Glomerular endothelial cell (primary cell): ENCODE measurements at places on chromosomes 5 and 9.

- DNase-seq, result no peak
Observed at GRCh38 chr5:146040527-146040926, 64.8 kb downstream of the PLAC8L1 start.

DNA sequence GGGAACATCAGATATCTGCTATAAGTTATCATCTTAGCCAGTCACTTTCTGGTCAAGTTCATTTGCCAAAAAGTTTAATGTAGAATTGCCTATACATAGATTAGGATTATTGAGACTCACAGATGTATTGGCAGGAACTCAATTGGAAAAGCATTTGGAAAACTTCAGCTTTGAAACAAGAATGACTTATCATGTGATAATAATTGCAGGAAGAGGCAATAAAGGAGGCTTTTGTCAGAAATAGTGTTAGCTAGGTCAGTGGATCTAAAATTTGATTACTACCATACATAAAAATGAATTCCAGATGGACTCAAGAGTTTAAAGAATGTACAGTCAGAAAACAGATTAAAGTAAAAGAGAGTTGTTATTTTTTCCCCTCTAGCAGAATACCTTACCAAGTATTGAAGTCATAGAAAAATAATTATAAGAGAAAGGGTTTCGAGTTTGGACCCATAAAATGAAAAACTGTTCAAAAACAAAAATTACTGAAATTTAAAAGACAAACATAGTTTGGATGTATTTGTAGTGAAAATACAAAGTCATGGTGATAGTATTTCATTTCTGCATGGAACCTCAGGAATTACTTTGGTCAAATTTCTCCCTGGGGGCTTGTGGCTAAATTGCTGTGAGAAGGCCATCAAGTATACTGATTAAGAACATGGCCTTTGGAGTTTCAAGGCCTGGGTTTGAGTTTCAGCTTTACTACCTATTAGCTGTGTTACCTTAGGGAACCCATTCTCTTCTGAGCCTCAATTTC is 159.9 kb downstream of the TMEM38B start:
- no peak for DNase-seq

DNA sequence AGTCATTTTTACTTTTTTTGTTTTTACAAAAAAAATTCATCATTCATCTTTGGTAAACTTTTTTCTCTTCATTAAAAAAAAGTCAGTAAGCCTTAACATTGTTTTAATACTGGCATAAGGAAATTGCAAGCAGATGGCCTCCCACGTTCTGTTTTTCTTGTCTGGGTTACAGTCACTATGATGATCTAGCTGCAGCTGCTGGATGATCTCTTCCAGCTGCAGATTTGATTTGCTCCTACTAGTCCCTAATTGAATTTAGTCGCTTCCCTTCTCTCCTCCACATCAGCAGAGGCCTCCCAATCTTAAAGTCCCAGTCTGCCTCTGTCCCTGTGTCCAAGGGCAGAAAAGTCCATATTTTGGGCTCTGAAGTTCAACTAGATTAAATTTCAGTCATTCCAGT is 106.8 kb upstream of the PTGER4 start:
- DNase-seq, result no peak

DNA sequence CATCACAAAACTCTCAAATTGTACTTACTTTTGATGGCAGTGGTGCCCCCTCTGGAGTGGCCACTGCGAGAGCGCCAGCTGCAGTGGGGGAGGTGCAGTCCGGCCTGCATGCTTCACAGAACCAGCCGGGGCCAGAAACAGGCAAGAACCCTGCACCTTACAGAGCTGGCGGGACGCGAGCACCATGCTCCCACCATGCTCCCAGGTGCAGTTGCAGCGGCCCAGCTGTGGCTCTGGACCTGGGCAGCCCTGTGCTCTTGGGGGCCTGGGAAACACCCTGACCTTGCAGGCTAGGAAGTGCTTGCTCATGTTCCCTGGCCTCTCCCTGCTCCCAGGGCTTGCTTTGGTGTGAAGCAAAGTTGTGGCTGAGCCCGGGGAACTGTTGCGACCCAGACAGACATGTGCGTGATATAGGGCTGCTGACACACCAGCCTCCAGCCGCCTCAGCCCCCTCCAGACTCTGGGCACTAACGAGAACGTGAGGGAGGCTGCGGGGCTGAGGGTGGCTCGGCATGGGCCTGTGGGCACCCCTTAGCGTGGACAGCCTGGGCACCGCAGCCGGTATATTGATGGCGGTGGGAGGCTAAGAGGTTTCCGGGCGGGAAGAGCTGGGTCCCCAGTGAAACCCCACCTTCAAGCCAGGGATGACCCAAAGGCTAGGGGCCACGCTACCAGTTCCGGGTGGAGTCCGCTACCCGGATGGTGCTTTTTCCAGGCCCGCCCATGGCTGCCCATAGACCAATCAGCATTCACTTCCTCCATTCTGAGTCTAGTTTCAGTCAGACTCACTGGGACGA is 1809.9 kb upstream of the ACO1 start:
- DNase-seq, result no peak

GRCh38 chr5:40238066-40238745 is 441.5 kb upstream of the PTGER4 start:
- DNase-seq, result no peak

DNA sequence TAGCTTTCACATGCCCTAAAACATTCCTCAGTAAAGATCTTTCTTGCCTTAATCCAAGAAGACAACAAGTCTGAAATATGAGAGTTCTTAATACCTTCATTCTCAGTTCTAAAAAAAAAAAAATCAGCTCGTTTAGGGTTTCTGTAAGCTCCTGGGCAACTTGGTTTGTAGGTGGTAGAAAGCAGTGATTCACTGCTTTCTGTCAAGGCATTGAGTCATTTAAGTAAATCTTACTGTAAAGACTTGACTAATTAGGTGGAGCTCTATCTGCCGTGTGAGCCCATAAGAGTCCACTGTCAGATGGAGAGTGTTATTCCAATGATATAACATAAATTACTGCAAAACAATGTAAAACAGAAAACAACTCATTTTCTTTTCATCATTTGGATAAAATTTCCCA is 56.1 kb upstream of the MAST4 start:
- DNase-seq, result no peak

DNA sequence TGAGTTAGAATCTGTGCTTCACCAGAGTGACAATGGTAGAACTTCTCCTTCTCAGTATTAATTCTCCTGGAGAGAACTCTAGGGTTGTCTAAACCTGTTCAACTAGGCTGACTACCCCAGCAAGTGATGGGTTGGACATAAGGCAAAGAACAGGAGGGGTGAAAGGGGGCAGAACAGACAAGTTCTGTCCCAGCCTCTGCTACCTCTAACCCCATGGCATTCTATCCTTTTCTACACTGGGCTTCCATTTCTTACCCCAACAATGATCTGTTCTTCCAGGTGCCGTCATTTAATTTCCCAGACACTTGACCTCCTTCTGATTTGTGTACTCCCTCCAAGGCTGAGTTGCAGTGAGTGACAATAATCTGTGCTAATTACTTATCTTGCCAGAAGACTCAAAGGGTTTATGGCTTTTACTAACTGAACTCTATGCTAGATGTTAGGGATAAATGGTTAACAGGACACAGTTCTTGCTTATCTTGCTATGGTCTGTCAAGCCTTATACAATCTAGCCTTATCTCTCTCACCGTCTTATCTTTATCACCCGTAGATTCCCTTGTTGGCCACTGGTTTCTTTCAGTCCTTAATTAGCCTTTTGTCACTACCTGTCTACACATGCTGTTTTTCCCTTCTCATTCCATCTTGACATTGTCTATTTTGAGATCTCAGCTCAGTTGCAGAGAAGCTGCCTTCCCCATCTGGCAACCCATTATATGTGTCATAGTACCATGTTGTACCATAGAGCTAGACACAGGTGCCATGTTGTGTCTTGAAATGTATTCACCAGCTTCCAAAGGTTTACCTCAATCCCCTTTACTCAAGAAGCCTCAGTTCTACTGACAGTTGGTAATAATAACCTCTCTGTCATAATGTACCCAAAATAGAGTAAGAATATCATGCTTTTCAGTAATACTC is 10.0 kb upstream of the MATR3 start:
- no peak for DNase-seq

DNA sequence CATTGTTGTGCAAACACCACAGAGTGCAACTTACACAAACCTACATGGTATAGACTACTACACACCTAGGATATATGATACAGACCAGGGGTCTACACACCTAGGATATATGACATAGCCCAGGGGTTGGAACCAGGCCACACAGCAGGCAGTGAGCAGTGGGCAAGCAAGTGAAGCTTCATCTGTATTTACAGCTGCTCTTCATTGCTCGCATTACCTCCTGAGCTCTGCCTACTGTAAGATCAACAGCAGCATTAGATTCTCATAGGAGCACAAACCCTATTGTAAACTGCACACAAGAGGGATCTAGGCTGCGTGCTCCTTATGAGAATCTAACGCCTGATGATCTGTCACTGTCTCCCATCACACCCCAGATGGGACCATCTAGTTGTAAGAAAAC is 56.6 kb downstream of the AP3B1 start:
- DNase-seq, result no peak

- no peak for DNase-seq
Observed at GRCh38 chr5:19978476-19978875, 9.5 kb downstream of the CDH18 start.

GRCh38 chr5:157571357-157571827 is 4.2 kb downstream of the ADAM19 start:
- no peak for DNase-seq

- DNase-seq, result no peak
Observed at GRCh38 chr5:74037321-74037720, 411.3 kb downstream of the ARHGEF28 start.

GRCh38 chr9:30800421-30800820 is 1584.0 kb upstream of the ACO1 start:
- no peak for DNase-seq

- no peak for DNase-seq
Observed at GRCh38 chr9:128554155-128554862, 1.9 kb downstream of the SPTAN1 start.

DNA sequence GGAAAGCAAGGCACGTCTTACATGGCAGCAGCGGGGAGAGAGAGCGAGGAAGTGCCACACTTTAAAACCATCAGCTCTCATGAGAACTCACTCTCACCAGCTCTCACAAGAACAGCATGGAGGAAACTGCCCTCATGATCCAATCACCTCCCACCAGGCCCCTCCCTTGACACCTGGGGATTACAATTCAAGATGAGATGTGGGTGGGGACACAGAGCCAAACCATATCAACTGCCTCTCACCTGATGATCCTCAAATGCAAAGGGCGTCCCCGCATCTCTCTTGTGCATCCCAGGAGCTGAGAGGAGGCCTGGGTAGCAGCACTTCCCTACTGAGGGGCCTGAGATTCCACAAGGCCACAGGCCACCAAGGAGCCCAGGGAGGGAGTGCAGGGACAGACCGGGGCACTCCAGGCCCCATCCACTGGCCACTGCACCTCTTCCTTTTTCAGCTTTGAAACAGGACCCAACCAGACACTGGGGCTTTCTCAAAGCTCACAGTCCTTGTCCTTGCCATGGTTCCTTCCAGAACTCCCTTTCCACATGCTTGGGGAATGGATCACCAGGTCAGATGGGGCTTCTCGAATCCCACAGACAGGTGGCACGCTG is 54.5 kb upstream of the IL17B start:
- DNase-seq, result no peak

- no peak for DNase-seq
Observed at GRCh38 chr5:59609501-59610265, 283.8 kb downstream of the PDE4D start.

- no peak for DNase-seq
Observed at GRCh38 chr5:157459715-157460599, at the start of gene NIPAL4. TSS of gene NIPAL4 (plus strand) at chr5:157460213. CDS start at chr5:157460321, 108 bp downstream.

DNA sequence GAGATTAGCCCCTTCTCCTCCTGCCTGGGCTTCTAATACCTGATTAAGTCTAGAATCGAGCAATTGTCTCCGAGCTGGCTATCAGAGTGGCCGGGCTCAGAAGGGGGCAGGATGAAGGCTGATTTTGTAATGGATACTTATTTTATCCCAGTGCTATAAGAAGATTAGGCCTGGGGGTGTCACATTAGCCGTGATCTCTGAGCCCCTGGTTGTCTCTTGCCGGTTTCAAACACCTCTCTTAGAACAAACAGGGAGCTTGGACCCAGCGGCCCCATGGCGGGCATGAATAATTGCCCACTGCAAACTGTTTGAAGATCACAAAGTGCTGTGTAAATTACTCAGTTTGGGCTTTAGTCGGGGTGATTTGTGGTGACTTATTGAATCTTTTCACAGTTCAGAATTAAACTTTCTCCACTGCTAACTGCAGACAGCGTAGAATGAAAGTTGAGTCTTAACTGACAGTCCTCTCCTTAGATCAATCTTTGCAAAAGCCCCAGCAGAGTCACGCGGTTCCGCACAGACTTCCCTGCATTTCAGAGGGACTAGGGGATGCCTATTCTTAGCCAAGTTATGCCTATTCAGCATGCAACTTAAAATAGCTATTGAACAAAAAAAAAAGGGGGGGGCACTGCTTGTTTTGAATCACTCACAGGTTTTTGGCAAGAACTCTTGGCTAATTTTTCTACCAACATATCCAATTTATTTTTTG is 200.6 kb upstream of the IRX1 start:
- DNase-seq, result no peak

- no peak for DNase-seq
Observed at GRCh38 chr5:65102976-65103711, 334.4 kb downstream of the CWC27 start.

- no peak for DNase-seq
Observed at GRCh38 chr5:78600687-78601414, 47.7 kb downstream of the LHFPL2 start.

DNA sequence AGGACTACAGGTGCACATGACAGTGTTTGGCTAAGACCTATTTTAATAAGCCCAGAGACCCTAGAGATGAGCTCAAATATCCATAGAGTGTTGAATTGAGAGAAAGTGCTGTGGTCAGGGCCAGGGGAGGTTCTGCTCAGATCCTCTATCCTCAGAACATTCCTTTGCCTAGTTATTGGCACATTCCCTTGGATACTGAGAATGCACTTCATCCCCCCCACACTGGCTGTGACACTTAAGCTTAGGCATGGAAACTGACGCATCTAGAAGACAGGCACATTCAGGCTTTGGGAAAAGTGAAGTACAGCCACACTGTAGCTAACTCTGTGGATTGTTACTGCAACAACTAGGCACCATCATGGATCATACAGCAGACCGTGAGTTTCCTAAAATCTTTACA is 27.1 kb upstream of the RASGRF2 start:
- DNase-seq, result no peak

GRCh38 chr5:2366816-2367215 is 384.7 kb downstream of the IRX2 start:
- no peak for DNase-seq
